ENCODE measurements at places on chromosomes 6 and 20.

DNA sequence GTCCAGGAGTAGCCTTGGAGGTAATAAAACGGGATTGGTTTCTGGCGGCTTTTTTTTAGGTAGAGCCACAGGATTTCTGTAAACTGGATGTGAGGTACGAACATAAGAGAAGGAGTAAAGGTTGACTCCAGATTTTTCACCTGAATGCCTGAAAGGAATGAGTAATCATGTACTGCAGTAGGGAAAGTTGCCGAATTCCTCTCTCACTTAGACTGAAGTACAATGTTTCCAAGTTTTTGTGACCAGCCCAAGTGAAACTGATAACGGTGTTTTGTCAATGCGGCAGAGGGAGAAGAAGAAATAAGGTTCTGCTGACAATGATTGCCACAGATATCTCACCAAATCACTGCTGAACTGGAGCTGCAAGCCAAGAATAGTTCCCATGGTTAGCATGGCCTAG is 75.0 kb downstream of the VTA1 start:
- no peak for DNase-seq

DNA sequence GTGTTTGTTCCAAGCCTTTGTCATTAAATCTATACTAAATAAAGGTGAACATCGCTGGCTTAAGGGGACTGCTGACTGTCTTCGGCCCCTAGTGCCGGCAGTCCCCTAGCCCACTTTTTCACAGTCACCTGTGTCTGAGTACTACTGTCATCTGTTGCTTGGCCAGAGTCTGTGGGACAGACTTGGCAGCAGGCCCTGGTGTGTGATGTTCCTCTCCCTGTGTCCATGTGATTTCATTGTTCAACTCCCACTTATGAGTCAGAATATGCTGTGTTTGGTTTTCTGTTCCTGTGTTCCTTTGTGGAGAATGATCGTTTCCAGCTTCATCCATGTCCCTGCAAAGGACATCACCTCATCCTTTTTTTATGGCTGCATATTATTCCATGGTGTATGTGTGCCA is 133.4 kb downstream of the HAO1 start:
- DNase-seq: no peak

- peak; percentile 77 for DNase-seq
These were observed 19.2 kb upstream of the ZSCAN16 start for GRCh38 chr6:28105245-28105639.

DNA sequence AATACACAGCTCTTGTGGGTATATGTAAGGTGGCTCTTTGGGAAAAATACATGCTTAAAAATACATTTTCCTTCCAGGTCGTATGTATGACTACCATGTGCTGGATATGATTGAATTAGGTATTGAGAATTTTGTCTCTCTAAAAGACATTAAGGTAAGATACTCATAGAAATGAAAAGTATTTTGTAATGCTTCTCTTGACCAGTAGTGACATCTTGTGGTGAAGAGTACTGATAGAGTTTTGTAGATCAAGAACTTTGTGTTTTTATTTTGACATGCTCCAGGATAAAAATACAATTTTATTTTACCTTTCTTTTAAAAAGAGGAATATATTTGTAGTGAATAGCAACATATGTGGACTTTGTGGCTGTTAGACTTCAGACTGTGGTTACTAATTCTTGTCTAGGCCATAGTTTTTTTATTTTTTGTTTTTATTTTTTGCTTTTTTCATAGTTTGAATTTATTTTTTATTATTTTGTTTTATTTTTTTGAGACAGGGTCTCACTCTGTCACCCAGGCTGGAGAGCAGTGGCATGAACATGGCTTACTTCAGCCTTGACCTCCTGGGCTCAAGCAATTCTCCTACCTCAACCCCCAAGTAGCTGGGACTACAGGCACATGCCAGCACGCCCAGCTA is 17.9 kb downstream of the RPF2 start:
- peak; percentile 56 for DNase-seq

- no peak for DNase-seq
These were observed 57.8 kb downstream of the LYRM4 start for GRCh38 chr6:5202941-5203340.

GRCh38 chr20:49799698-49800097 is 12.9 kb upstream of the SLC9A8 start:
- no peak for DNase-seq

- DNase-seq: no peak
These were observed 260.6 kb upstream of the BMP2 start for GRCh38 chr20:6506906-6507305.

DNA sequence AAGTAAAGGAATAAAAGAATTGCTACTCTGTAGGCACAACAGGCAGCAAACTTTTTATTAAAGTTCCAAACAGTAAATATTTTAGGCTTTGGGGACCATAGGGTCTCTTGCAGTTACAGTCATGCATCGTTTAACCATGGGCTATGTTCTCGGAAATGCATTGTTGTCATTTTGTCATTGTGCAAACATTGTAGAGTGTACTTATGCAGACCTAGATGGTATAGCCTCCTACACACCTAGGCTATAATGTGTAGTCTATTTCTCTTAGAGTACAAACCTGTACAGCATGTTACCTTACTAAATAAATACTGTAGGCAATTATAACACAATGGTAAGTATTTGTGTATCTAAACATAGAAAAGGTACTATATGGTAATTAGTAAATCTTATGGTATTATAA is 54.7 kb downstream of the CDS2 start:
- no peak for DNase-seq

GRCh38 chr6:146184701-146185100 is 155.8 kb downstream of the GRM1 start:
- no peak for DNase-seq

GRCh38 chr6:90431576-90431975 is 134.9 kb upstream of the BACH2 start:
- DNase-seq: no peak

- DNase-seq: no peak
These were observed 49.7 kb upstream of the CITED2 start for GRCh38 chr6:139423971-139424667.
